T-helper 1 cell (primary cell): ENCODE measurements at places on chromosomes 5 and 9.

GRCh38 chr5:77355751-77356150, 136.4 kb downstream of the WDR41 start:
- DNase-seq, result no peak

- DNase-seq, result no peak
Measured at GRCh38 chr5:158392753-158393152, 533.8 kb upstream of the CLINT1 start.

DNA sequence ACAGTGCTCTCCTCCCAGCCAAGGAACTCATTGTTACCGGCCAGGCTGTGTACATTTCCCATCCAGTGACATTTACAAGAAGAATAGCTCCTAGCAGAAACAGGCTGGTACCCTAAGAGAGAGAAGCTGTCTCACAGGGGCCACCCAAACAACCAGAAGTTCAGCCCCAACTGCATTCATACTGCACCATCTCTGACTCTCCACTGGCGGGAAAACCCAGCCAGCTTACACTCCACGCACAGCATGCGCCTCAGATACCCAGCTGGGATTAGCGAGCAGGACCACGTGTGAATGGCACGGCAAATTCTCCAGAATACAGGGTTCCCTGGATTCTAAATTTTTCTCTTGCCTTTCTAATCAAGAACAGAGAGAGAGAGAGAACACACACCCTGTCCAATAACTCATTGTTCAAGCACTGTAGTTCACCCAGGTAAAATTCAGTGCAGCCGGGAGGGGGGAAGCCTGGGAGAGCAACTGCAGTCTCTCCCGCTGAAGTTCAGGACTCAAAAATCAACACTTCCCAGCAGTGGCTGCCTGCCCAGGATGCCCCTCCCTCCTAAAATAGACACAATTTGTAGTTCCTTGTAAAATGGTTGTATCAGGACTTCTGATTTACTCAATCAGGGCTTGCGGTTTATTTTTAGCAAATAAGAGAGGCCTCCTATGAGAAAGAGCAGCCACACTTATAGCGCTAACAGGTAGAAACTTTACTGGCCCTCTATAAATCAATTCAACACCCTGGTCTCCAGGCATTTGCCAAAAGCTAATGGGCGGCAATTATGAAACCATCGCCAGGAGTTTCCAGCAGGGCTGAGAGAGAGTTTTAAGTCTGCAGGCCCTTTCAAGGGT, 2.2 kb downstream of the COL23A1 start:
- DNase-seq, result no peak

DNA sequence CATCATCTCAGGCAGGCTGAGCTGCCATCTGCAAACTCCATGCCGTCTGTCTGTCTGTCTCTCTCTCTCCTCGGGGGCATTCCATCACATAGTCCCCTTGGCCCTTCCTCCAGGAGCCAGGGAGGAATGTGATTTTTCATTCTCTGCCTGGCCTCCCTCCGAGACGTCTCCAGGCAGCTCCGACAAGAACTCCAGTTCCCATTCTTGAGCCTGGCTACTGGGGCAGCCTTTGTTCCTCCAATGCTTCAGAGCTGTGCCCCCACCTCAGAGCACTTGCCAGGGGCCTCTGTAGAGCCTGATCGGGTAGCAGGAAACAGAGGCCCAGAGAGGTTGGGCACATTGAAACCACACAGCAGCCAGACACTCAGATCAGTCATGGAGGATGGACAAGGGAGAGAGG, 74.0 kb downstream of the COL27A1 start:
- DNase-seq, result no peak

DNA sequence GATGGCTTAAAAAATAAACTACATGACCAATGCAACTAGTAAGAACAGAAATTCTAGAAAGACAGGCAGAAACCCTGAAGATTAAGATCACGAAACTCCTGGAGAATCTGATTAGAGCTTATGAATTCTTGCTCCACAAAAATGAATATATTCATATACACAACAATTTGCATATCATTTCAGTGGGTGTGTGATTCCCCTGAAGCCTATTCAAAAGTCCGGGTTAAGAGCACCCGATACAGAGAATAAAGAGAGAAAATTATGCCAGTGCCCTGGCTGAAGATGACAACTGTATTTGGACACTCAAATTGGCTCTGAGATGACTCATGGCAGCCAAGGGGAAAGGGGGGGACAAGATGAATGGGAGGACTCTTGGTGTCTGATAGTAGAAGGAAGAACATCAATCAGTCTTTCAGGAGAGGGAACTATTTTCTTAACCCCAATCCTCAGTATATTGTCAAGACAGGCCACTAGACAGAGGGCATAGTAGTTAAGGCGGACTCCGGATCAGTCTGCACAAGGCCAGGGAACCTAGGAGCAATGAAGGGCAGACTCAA, 6.0 kb downstream of the TMOD1 start:
- no peak for DNase-seq

- no peak for DNase-seq
Measured at GRCh38 chr9:95935861-95936578, 60.5 kb downstream of the ERCC6L2 start.

GRCh38 chr9:119956111-119956510, 586.9 kb upstream of the BRINP1 start:
- DNase-seq, result no peak

- no peak for DNase-seq
Measured at GRCh38 chr5:81420039-81420667, 26.2 kb upstream of the ACOT12 start.

- no peak for DNase-seq
Measured at GRCh38 chr9:27386571-27387091, 89.7 kb upstream of the EQTN start.

GRCh38 chr5:111548992-111549649, 36.8 kb upstream of the STARD4 start:
- no peak for DNase-seq

- no peak for DNase-seq
Measured at GRCh38 chr9:98793031-98793430, 3.3 kb downstream of the ANKS6 start.

- DNase-seq, result no peak
Measured at GRCh38 chr9:133981589-133981957, 10.6 kb downstream of the VAV2 start.

DNA sequence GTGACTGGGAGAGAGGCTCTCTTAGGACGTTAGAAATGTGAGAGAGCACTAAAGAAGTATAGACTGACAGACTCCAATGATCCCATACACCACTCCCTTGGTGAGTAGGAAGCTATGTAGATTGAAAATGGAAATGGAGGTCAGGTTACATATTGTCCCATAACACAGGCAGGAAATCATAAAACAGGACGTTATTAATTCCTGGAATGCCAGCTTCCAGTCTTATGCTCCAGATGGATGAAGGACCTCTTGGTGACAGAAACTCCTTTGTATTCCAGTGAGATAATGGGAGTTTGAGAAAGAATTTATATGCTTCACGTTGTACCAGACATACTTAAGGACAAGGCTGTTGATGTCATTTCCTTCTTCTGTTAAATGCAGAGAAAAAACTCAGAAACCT, 338.2 kb upstream of the ITGA1 start:
- no peak for DNase-seq

GRCh38 chr5:28575368-28575767, 1537.0 kb upstream of the CDH9 start:
- DNase-seq, result no peak

- DNase-seq, result no peak
Measured at GRCh38 chr5:23612701-23613100, 105.3 kb downstream of the PRDM9 start.

DNA sequence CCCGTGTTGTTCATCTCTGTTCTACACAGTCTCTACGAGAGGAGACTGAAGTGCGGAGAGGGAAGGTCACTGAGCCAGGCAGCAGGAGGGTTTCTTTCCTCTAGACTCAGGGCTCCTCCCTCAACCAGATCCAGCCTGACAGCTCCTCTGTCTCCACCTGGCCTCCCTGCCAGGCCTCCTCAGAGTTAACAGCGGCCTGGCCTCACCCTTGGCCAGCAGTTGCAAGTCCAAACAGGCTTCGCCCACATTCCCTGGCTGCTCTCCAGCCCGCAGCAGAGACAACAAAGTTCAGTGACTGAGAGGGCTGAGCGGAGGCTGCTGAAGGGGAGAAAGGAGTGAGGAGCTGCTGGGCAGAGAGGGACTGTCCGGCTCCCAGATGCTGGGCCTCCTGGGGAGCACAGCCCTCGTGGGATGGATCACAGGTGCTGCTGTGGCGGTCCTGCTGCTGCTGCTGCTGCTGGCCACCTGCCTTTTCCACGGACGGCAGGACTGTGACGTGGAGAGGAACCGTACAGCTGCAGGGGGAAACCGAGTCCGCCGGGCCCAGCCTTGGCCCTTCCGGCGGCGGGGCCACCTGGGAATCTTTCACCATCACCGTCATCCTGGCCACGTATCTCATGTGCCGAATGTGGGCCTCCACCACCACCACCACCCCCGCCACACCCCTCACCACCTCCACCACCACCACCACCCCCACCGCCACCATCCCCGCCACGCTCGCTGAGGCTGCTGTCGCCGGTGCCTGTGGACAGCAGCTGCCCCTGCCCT, at the start of gene HRCT1:
TSS of gene HRCT1 (plus strand) at position 291 of the 768 bp plus-strand sequence. CDS start at position 377, 86 bp downstream.
- no peak for DNase-seq

- no peak for DNase-seq
Measured at GRCh38 chr5:136399527-136399926, 34.2 kb upstream of the TRPC7 start.

DNA sequence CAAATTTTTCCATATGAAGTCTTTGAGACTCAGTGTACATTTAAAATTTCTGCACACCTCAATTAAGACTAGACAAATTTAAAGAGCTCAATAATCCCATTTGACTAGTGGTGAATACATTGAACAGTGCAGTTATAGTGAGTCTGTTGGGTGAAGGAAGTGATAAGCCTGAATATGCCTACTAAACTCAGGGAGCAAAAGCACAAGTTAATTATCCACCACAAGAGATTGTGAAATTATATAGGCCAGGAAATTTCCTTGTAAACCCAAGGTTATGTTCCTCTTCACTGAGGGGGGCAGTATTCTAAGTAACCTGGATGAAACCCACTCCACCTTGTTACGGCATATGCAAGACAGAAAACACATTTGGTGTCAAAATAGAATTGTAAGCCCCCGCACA, 612.9 kb upstream of the DAB2 start:
- no peak for DNase-seq

GRCh38 chr9:109792951-109793546, 13.1 kb downstream of the PALM2AKAP2 start:
- no peak for DNase-seq

DNA sequence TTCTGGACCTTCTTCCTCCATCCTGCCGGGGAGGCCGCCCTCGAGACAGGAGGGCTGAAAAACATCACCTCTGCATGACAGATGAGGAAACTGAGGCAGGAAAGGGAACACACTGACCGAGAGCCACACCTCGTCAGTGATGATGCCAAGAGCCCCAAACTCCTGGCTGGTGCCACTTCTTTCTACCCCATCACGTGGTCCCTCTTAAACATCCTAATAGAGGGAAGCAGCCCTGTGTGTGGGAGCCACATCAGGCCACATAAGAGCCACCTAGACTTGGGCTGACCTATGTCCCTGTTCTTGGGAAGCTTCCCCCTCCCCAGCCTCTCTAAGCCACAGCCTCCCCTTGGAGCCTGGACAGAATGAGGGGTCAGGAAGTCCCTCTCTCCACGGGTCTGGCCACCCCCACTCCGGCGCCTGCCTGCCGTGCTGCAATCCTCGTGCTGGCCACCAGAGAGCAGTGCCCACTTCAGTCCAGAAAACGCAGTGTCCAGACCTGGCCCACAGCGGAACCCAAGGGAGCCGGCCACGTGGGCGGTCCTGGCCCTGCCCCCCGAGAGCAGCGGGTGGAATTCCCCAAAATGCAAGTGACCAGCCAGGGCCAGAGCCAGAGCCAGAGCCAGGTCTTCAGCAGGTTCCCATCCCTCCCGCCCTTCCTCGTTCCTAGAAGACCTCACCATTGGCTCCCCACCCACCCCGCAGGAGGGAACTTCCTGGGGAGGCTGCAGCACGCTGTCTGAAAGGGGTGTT, 54.7 kb upstream of the SARDH start:
- peak; percentile 25 for DNase-seq

- no peak for DNase-seq
Measured at GRCh38 chr5:104646416-104646815, 1083.8 kb upstream of the NUDT12 start.

- no peak for DNase-seq
Measured at GRCh38 chr9:130370226-130370625, 74.5 kb upstream of the ASS1 start.

DNA sequence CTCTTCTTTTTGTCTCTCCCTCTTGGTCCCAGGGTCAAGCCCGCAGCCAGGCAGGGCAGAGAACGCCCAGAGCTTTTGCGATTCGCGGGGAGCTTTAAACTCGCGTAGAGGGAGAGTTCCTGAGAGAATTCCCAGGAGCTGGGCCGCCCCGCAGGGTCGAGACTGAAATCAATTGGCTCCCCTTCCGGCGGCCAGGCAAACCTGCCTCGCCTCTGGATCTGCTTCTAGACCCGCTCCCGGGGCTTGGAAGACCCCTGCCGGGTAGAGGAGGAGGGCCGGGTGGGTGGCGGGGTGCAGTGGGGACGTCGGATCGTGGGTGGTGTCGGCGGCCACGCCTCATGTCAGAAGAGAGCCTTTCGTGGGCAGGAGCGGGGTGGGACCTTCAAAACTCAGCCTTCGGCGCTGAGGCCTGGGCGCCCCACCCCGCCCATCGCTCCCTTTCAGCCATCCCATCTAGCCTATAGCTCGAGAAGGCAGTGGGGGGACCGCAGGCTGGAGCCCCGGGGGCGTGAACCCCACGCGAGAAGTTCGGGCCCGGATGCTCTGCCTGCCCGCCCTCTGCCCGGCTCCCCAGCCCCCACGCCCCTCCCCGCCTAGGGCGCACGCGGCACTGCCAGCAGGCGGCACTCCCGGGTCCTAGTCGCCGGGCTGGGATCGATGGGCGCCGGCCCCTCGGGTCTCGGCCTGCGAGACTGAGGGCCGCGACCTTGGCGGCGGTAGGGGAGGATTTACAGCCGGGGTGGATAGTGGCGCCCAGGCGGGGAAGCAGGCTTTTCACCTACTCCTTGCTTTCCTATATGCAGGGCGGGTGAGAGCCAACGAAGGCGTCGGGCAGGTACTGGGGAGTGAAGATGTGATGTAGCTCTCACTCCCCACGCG, 6.1 kb downstream of the PRDM6 start:
- DNase-seq, result no peak

DNA sequence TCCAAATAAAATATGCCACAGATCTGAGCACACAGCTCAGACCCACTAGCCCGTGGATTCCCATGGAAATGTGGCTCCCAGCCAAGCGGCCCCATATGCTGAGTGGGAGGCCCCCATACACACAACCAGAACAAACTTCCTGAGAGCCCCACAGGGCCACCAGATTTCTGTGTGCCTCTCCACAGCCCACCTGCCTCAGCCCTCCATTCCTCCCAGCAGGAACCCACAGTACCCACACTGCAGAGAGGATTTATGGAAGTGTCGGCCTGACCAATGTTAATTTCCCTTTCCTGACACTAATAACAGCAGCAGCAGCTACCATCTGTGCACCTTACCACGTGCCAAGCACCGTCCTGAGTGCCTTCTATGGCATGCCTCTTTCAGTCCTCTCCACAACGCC, 99.3 kb upstream of the SPOCK1 start:
- DNase-seq, result no peak

- DNase-seq, result no peak
Measured at GRCh38 chr5:142833517-142834449, 63.6 kb downstream of the ARHGAP26 start.

DNA sequence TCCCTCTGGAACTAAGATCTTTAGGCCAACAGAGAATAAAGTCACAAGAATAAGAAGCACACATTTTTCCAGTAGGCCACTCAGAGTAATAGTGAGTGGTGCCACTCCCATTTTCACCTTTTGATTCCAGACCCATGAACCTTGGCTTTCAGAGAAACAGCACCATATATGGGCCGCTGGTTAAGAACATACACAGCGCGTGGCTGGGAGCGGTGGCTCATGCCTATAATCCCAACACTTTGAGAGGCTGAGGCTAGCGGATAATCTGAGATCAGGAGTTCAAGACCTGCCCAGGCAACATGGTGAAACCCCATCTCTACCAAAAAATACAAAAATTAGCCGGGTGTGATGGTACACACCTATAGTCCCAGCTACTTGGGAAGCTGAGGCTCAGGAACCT, 15.6 kb upstream of the PTGES start:
- no peak for DNase-seq
